ENCODE measurements at places on chromosomes 3 and 15.

- no peak for DNase-seq
Observed at GRCh38 chr3:193915613-193916012, 220.3 kb upstream of the HES1 start.

GRCh38 chr3:65953301-65953812 lies 85.4 kb downstream of the MAGI1 start:
- DNase-seq = no peak

- DNase-seq = no peak
Observed at GRCh38 chr3:126134219-126134975, 46.0 kb downstream of the ALDH1L1 start.

DNA sequence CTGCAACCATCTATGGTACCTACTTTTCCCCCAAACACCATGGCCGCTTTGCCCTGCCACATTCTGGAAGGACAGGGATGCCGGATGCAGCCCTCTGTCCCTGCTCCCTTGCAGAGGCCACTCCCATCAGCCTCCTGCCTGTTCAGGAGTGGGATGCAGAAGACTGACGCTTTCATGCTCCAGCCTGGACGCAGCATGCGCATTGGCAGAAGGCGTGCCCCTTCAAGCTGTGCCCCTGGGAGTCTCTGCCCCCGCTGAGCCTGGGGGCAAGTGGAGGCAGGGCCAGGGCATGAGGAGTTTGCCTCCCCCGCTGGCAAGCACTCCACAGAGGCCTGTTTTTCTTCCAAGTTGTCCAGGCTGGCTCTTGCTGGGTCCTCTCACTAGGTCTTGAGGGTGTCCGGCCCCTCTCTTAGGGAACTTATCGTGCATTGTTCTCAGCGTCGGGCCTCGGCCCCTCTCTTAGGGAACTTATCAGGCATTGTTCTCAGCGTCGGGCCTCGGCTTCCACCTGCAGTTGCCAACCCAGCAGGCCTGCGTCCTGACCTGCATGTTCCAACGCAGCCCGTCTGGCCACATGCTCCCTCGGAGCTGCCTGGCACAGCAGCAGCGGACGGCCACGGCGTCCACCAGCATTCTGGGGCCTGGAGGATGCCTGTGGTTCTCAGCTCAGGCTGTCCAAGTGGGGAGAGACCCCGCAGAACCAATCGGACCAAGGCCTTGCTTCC lies 14.6 kb upstream of the SNRPA1 start:
- DNase-seq = no peak

DNA sequence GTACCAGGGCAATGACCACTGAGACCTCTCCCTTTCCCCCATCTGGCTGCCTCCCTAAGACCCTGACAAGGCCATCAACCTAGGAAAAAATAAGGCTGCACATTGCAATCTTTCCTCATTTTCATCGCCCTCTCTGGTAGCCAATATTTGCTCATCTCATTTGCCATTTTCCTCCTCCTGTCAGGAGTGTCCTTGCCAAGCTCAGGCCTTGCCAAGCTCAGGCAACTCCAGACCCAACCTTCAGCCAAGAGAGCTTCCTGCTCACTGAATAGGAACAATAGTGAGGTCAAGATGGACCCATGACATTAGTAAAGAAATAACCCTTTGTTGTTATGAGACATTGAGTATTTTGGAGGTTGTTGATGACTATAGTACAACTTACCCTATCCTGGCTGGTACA lies 380.3 kb downstream of the RSL24D1 start:
- no peak for DNase-seq

DNA sequence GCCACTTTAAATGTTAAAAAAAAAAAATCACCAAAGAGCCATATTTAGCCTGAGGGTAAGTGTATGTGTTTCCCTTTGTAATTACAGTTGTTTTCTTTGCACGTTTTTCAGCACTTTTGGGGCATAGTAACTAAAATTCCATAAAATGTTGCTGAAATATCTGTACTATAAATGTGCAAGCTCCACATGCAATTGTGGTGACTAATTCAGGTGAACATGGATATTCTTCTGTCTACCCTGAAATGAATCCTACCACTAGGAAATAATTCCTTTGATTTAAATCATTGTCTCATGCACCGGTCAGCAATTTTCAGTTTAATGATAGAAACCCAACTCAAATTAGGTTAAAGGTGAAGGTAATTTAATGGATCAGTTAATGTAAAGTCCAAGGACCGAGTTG lies 13.1 kb upstream of the TFG start:
- no peak for DNase-seq

GRCh38 chr3:138467931-138468330 lies 33.5 kb downstream of the ESYT3 start:
- DNase-seq = no peak

DNA sequence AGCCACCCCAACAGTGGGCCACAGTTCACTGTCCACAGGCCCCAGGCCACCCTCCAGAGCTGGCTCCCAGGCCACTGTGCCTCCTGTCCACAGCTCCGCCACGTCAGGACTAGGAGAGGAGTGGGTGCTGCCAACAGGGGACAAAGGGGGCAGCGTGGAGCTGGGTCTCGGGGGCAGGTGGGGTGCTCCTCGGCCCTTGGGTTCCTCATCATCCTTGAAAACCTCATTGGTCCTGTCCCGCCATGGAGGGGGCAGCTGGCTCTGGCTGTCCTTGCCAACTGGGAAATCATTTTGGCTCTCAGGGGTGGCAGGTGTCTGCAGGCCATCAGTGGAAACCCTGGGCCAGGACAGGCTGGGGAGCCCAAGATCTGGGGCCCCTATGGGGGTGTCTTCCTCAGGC lies 45.2 kb downstream of the ADAMTS7 start:
- no peak for DNase-seq

GRCh38 chr3:54206874-54207273 lies 84.5 kb downstream of the CACNA2D3 start:
- no peak for DNase-seq

DNA sequence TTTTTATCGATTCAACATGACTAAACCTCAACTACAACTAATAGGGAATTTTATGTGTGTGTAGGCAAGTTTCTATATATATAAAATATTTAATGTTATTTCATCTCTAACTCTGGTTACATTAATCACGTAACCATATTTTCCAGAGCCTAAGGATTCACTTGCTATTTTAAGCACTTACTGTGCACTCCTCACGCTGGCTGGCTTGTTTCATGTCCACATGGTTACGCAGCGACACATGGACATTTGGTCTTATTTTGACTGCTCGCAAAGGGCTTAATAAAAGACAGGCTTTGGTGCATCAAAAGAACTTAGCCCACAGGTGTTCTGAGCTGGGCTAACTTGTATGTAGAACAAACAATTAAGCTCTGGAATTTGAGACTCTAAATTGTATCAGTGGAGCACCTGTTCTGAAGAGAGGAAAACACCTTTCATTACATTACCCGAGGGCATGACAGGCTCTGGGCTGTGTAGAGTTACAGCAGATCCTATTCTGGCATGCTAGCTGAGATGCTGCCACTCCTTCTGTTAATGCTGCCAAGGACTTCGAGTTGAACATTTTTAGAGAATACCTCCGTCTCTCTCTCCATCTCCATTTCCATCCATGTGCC lies 130.0 kb upstream of the NR2F2 start:
- no peak for DNase-seq

DNA sequence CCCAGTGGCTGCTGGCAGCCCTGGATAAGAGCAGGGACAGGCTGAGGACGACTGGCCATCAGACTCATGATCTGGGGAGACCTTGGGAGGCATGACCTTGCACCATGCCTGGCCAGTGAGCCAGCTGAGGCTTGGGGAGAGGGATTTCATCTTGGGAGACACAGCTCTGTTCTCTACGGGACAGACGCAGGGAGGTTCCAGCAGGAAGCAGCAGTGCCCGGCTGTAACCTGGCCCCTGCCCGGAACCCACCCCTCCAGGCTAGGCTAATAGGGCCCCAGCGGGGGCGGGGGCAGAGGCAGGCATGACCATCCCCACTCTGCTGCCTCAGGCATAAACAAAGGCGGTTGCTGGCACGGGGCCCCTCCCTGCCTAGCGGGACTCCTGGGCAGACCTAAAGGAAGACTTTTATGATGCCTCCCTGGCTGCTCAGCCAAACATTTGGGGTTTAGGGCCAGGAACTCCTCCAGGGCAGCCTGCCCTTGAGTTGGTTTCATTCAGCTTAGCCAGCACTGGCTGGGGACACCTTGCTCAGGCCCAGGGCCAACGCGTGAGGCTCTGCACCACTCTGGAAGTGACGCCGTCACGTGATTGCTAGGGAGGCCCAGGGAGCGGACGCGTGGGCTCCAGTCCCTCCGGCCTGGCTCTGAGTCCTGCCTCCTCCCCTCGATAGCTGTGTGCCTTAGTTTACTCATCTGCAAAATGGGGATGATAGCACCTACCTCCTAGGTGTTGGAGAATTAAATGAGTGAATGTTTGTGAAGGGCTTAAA lies 27.6 kb downstream of the HDAC11 start:
- DNase-seq = no peak

DNA sequence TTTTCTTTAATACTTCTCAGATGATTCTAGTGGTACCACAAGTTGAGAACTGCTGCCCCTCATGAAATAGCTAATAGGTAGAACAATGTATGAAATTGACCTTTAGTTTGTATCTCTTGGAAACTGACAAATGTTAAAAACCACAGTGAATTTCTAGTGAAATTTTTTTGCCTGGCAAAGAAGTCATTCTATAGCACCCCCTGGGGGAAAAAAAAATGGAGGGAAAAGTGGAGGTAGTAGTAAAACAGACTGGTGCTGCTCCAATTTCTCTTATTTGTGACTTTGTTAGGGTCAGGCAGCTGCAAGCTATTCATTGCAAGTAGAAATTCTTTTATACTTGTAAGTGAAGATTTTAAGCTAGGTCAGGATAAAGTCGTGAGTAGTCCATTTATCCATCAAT lies 605.0 kb downstream of the NLGN1 start:
- DNase-seq = no peak

DNA sequence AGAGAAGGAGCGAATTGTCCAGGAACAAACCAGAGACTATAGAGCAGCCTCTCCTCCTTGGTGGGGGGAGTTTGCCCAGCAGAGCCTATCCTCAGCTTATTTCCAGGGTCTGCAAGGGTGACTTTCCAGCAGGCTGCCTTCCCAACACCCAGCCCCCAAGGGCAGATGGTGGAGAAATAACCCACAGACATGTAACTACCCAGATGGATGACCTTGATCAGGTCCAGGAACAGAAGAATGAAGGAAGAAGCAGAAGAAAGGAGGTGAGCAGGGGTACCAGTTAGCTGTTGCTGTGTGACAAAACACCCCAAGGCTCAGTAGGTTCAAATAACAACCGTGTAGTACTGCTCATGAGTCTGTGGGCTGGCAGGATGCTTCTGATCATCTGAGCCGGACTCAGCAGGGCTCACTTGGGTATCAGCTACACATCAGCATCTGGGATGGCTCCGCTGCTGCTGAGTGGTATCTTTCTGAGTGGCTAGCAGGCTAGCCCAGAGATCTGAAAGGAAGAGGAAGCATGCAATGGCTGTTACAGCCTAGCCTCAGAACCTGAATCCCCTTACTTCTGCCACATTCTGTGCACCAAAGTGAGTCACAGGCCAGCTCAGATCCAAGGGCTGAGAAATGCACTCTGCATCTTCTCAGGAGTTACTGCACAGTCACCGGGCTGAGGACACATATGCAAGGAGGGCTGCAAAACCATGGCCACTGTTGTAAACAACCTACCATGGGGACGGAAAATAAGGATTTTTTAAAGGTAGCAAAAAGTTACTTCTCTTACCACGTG lies 22.2 kb upstream of the TXNRD3 start:
- DNase-seq = no peak

- no peak for DNase-seq
Observed at GRCh38 chr15:68334661-68335124, 57.1 kb downstream of the FEM1B start.

DNA sequence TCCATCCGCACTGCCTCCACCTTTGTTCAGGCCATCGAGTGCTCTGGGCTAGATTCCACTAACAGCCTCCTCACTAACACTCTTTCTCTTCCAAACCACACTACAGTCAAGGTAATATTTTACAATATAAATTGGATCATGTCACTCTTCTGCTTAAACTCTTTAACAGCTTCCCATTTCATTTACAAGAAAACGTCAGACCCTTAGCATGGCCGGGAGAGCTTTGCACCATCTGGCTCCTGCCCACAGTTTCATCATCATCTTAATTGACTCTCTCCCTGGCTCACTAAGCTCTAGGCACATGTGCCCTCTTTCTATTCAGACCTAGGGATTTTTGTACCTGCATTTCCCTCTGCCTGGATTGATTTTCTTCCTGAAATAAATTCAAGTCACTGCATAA lies 354.7 kb downstream of the FGF12 start:
- no peak for DNase-seq

GRCh38 chr15:57506422-57506821 lies 85.3 kb upstream of the MYZAP start:
- DNase-seq = no peak

- DNase-seq = no peak
Observed at GRCh38 chr3:132003685-132004084, 31.1 kb downstream of the CPNE4 start.

DNA sequence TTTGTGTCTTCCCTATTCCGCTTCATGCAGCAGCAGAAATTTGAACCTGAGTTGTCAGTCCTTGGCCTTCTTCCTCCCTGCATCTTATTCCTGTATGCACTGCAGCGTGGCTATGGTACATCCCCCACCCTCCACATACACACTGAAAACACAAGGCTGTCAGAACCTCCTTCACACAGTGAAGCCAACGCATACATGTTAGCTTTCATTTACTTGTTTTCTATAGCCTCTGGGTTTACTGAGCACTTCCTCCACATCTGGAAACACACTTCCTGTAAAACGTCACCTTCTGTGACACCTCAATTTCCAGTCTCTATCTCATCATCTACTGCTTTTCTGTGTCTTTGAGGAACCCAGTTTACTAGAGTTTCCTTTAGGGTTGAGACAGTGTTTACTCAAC lies 47.0 kb downstream of the SUSD5 start:
- no peak for DNase-seq

GRCh38 chr3:98602078-98602678 lies 8.8 kb upstream of the CPOX start:
- no peak for DNase-seq

- DNase-seq = no peak
Observed at GRCh38 chr3:116423945-116424344, 21.3 kb downstream of the LSAMP start.

GRCh38 chr3:59094446-59094845 lies 44.6 kb upstream of the CFAP20DC start:
- no peak for DNase-seq

DNA sequence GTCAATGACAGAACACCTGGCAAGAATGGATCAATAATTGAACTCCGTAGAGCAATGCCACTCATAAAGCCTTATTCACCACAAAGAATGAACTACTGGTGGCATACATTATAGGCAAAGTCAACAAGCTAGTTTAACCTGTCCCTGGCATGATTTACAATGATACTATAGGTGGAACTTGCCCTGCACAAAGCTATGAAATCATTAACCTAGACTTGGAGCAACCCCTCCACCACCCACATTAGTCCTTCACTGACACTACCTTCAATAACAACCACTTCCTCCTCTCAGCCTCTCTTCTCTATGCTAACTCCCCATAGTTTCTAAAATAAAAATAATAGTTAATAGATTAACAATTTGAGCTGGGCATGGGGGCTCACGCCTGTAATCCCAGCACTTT lies 54.4 kb downstream of the ACAP2 start:
- no peak for DNase-seq

GRCh38 chr3:66495668-66496045 lies 5.2 kb downstream of the LRIG1 start:
- DNase-seq = no peak

GRCh38 chr15:90160781-90161727 lies 40.1 kb upstream of the SEMA4B start:
- DNase-seq = no peak

All from cortex of kidney (tissue), 1 donor.